COLO829 (cell line): ENCODE measurements at places on chromosomes 11 and 22.
A peak's percentile ranks its signal among the peaks of the same experiment; 100 is the strongest.

DNA sequence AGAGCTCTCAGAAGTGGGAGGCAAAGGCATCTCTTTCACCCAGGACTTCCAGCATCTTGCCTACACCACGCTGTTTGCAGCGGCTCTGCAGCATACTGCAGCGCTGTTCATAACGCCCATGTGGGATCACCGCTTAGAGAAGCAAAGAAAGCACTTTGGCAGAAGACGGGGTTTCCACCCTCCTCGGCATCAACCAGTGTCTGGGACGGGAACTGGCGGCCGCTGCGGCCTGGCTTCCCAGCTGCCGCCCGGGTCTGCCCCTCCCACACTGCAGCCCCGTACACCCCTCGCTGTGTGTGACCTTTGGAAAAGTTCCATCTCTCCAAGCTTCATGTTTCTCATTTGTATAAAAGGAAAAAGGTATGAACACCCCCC lies 545 bp upstream of the TIRAP start:
- no peak for DNase-seq

- DNase-seq, result no peak
Measured at GRCh38 chr22:39535831-39536449, 3.4 kb upstream of the RPS19BP1 start.

DNA sequence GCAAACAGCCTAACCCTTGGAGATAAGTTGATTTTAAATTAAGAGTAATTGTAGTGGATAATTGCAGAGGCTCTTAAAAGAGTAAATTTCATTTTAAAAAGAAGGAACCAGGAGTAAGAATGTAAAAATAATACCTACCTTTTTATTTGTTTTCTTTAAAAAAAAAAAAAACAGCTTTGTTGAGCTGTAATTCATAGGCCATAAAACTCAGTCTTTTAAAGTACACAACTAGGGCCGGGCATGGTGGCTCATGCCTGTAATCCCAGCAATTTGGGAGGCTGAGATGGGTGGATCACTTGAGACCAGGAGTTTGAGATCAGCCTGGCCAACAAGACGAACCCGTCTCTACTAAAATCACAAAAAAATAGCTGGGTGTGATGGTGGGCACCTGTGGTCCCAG lies 42.4 kb downstream of the MTMR3 start:
- DNase-seq, result no peak

GRCh38 chr22:35160268-35160667 lies 94.3 kb downstream of the ISX start:
- no peak for DNase-seq

DNA sequence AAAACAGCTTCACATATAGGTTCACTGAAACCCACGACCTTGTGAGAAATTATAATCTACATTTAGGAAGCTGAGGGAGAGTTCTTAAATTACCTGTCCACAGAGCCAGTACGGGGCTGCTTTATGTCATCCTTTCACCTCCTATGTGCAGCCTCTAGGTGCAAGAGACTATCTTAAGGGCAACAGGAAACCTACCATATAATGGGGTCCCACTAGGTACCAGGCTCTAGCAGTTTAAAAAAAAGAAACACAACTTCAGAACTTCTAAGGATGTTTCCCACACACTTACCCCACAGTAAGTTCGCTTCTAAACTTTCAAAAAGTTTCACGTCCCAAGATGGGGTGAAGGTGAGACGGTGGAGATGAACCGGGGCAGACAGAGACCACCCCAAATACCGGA lies 573 bp downstream of the STK33 start:
- DNase-seq, result no peak

DNA sequence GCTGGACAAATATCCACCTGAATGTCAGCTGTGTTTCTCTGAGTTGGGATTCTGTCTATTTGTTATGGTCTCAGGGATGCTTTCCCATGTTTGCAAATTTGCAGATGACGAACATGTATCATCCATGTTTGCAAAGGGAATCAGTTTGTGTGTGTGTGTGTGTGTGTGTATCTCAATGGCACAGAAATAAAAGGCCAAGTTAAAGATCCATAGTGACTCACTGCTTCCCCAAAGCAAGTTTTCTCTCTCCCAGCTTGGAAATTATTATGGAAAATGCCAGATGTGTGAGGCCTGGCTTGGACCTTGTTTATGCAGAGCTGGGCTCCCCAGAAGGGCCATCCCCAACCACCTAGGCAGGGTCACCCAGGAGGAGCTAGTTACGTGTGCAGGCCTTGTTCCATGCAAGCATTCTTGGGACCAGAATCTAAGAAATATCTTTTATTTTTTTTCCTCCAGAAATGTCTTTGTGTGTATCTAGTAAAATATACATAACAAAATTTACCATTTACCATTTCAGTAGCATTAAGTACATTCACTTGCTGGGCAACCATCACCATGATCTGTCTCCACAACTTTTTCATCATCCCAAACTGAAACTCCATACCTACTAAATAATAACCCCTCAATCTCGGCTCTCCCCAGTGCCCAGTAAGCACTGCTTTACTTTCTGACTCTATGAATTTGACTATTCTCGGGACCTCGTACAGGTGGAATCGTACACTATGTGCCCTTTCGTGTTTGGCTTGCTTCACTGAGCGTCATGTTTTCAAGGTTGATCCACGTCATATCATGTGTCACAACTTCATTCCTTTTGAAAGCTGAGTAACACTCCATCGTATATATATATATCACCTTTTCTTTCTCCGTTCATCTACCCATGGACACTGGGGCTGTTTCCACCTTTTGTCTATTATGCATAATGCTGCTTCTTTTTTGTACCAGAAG lies 56.6 kb upstream of the WNT7B start:
- DNase-seq, result no peak

- no peak for DNase-seq
Measured at GRCh38 chr11:74866557-74866956, 82.3 kb downstream of the XRRA1 start.

DNA sequence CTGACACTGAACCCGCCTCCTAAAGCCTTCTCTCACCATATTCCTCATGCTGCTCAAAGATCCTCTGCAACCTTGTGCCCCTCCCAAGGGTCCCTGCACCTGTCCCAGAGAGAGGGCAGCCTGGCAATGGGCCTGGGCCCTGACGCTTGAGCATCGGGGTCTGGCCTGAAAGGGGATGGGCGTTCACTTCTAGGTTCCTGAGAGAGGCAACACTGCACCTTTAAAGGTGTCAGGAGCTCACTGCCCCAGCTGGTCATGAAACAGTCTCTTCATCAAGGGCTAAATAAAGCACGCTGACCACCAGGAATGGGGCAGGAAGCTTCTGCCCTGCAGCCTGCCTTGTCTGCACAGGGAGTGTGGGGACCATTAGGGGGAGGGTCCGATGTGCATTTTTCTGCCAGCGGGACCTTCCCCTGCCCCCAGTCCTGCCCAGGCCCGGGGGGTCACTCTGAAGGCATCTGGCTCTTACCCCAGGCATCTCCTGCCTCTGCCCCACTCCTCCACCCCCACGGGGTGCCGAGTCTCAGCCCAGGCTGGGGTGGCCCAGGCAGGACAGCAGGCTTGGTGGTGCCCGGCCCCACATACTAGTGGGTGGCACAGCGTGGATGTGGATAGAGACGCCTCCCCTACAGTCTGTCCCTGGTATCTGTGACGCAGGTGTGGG lies 3.5 kb downstream of the C11orf21 start:
- DNase-seq, result no peak

DNA sequence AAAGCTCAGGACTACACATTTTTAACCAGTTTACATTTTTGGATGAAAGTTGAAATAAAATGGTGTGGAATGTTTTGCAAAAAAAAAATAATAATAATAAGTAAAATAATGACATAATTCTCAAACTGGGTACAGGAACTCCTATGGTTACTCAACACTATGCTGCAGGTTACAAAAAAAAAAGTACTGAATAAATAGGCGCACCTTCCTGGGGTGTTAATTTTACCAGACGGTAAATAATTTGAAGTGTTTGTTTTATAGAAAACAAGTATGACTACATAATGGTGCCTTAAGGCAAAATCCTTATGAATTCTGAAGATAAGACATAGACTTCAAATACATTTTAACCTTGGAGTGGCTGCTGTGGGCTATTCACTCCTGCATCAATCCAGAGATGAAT lies 76.5 kb downstream of the RELT start:
- DNase-seq, result no peak

- no peak for DNase-seq
Measured at GRCh38 chr22:26816726-26817125, 159.3 kb downstream of the MIAT start.

DNA sequence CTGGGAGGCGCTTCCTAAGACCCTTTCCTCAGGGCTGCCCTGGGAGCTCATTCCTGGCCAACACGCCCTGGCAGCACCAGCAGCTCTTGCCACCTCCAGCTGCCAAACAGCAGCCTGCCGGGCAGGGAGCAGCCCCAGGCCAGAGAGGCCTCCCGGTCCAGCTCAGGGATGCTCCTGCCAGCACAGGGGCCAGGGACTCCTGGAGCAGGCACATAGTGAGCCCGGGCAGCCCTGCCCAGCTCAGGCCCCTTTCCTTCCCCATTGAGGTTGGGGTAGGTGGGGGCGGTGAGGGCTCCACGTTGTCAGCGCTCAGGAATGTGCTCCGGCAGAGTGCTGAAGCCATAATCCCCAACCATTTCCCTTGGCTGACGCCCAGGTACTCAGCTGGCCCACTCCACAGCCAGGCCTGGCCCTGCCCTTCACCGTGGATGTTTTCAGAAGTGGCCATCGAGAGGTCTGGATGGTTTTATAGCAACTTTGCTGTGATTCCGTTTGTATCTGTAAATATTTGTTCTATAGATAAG lies 7.6 kb downstream of the SLC39A13 start:
- DNase-seq, result no peak

DNA sequence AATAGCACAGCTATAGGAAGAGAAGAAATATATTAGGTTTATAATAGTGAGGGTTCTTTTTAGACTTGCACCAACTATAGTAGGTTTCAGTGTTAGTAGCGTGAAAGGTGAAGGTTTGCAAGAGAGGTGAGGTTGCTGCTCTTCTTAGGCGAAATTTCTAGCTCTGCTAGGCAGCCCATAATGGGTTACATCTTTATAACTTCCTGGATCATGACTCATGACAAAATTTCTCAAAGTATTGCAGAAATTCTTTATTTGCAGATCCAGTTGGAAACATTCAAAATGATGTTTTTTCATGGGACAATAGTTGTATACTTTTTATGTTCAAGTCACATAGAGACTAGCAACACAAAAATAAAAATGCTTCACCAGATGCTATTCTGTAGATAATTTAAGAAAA lies 260.0 kb downstream of the SOX6 start:
- DNase-seq, result no peak

DNA sequence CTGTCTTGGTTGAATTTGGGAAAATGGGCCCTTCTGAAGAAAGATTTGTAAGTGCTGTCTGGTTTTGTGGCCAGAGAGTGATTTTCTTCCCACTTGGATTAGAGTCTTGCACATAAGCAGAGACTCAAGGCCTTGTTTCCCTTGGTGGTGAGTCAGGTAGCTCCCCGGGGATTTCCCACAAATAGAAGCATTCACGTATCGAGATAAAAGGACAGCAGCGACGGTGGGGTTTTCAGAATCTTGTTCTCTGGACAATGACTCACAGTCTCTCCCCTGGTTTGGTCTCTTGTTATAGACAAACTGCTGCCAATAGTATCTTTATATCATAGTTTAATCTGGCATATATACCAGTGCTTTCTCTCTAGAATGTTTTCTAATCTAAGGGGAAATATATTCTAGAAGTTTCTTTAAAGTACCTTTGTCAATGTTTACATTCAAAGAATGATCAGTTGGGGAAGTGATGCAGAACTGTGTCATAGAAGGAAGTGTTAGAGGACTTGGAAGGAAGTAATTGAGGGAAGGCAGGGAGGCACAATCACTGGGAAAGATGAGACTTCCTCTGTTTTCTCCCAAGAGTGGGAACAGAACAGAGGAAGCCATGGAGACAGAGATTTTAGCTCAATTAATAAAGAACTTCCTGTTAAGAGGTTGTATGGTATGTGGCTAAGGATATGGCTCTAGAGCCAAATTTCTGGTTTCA lies 18.1 kb downstream of the POLA2 start:
- peak; percentile 92 for DNase-seq

GRCh38 chr11:126581871-126582648 lies 226.6 kb downstream of the ST3GAL4 start:
- DNase-seq, result no peak

DNA sequence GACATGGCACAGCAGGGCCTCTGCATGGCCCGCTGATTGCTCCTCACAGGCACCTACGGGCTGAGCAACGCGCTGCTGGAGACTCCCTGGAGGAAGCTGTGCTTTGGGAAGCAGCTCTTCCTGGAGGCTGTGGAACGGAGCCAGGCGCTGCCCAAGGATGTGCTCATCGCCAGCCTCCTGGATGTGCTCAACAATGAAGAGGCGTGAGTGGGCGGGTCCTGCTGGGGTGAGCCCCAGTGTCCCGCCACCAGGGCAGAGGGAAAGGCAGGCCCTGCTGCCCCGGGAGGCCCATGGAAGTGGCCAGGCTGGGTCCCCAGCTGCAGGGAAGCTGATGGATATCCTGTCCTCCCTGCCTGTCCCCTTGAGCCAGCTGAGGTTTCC lies 18.6 kb upstream of the DGCR8 start:
- DNase-seq, result no peak

GRCh38 chr22:19710769-19711106 lies 3.6 kb upstream of the SEPTIN5 start:
- DNase-seq, result no peak

- no peak for DNase-seq
Measured at GRCh38 chr11:132231656-132232347, 861.4 kb downstream of the NTM start.

DNA sequence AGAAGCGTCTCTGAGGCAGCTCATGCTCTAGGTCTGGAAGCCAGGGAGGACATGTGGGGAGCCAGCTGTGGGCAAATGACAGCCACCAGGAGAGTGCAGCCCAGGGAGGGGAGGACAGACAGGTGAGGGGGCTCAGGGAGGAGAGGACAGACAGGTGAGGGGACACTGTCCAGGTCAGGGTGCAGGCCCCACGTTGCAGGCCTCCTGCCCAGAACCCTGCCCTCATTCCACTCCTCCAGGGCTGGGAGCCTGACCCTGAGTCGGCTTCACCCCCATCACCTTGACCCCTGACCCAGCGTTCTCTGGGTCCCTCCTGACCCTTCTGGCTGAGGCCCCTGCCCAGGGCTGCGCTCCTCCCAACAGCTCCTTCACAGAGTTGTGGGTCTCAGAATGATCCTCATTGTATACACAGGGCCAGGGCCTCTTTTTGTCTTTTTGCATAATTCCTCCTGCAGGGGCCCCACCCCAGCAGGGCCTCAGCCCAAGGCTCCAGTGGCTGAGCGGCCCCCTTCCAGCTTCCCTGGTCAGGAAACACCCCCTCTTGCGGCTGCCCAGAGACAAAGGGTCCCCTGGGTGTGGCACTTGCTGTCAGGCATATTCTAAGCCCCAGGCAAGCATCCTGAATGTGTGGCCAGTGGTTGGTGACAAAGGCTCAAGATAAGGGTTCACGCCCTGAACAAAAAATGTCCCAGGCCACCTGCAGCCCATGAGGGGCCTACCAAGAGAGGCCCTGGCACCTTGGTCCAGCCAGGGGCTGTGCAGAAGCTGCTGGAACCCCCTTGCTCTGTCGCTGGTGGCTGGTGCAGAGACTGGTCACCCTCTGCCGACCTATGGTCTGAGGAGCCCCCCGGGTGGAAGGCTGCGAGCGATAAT lies 853.0 kb downstream of the BRD1 start:
- DNase-seq, result no peak

GRCh38 chr11:116864531-116864930 lies 27.1 kb upstream of the APOA1 start:
- DNase-seq, result no peak

- no peak for DNase-seq
Measured at GRCh38 chr11:123292647-123293046, 97.6 kb upstream of the CLMP start.
